Activated CD8-positive, alpha-beta T cell treated with anti-CD3 and anti-CD28 coated beads, Interleukin-2, amount 10 ng/mL, durations not matched to agents 7 days and 5 days (primary cell): ENCODE measurements at places on chromosomes 13 and 19. TPM values are rescaled to one million over a fixed set of nuclear protein-coding genes. Genes with fewer than 3 reads are reported as not detected.
A peak's percentile ranks its signal among the peaks of the same experiment; 100 is the strongest.

Gene MAST1
- 1.3 TPM for total RNA-seq

DNA sequence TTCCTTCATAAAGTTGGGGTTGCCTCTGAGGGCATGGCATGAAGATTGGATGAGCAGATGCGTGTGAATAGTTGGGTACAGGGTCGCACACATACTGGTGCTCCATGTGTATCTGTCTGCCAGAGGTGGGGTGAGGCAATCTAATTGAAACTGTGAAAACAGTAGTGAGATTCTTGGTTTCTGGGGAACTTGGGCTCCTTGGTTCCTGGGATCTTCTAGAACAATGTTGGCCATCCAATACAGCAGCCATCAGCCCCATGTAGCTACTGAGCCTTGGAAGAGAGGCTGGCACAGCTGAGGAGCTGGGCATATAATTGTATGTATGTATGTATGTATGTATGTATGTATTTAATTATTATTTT, 616 bp downstream of the FCHO1 start:
- peak overlapping the region; percentile 94 for H3K4me3 ChIP-seq
- DNase-seq, result no peak
- H3K27ac ChIP-seq, result peak overlapping the region; percentile 96
- peaks cover 36% of the 10 kb centered on the region for H3K36me3 ChIP-seq
- no peaks in the 10 kb centered on the region for H3K27me3 ChIP-seq

DNA sequence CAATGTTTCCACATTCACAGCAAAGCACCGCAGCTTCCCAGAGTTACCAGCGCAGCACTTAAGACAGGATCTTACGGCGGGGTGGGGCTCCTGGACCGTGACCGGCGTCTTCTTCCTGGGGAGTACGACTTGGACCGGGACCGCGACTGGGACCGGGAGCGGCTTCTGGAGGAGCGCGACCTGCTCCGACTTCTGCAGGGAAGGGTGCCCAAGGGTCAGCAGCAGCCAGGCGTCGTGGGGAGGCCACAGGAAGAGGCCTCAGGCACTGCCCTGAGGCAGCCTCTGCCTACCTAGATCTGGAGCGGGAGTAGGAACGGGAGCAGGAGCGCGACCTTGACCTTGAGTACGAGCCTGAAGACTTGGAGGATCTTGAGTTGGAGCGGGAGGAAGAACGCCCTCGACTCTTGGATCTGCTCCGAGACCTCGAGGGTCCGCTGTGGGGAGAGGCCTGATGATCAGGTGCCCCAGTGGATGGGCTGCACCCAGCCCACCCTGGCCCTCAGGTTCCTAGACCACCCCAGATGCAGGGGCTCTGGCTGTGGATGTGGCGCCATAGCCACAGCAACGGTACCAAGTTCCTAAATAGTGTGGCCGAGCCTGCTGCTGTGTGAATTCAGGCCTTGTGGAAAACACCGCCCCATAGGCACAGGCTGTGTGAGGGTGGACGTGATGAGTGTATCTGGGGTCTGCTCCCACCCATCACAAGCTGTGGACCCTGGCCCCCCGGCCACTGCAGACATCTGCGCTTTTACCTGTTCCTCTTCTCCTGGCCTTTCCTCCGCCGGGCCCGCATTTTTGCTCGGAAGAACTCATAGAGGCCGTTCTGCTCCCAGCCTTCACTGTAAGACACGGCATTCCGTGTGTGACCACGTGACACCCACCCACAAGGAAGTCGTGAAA, 21.9 kb downstream of the CHERP start:
- no peak overlapping the region for H3K4me3 ChIP-seq
- H3K27ac ChIP-seq, result no peak overlapping the region
- H3K4me1 ChIP-seq, result peaks cover 5% of the 10 kb centered on the region
- H3K36me3 ChIP-seq, result peaks cover 63% of the 10 kb centered on the region
- H3K27me3 ChIP-seq, result no peaks in the 10 kb centered on the region

DNA sequence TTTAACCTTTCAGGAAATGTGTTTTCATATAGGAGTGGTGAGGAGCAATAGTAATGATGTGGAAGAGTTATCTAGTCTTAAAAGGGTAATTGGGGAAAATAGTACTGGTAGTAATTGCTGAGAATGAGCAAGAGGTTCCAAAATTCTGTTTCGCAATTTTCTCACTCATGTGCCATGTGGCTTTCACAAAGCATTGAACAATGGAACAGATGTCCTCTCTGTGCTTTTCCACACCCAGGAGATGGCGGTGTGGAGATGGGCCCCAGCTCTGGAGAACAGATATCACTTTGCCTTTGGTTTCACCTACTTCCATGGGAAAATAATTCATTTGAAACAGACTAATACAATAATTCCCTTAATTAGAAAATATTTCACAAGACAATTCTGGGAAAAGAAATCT, 170.0 kb upstream of the SLC10A2 start:
- no peaks in the 10 kb centered on the region for H3K4me1 ChIP-seq
- H3K36me3 ChIP-seq, result no peaks in the 10 kb centered on the region
- no peaks in the 10 kb centered on the region for H3K27me3 ChIP-seq

DNA sequence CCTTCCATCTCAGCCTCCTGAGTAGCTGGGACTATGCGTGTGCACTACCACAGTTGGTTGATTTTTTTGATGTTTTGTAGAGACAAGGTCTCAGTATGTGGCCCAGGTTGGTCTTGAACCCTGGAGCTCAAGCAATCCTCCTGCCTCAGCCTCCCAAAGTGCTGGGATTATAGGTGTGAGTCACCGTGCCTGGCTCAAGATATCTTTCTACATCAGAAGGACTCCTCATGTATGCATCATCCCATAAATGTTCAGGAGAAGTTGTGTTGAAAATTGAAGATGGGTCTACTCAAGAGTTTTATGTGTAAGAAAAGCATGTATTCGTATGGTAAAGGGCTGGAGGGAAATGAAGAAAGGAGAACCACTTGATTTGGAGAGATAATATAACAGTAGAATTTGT, 71.8 kb upstream of the STK24 start:
- no peak overlapping the region for H3K4me3 ChIP-seq
- peaks cover 2% of the 10 kb centered on the region for H3K4me1 ChIP-seq
- H3K36me3 ChIP-seq, result no peaks in the 10 kb centered on the region
- no peak for DNase-seq
- no peak overlapping the region for H3K27ac ChIP-seq
- H3K27me3 ChIP-seq, result peaks cover 15% of the 10 kb centered on the region

DNA sequence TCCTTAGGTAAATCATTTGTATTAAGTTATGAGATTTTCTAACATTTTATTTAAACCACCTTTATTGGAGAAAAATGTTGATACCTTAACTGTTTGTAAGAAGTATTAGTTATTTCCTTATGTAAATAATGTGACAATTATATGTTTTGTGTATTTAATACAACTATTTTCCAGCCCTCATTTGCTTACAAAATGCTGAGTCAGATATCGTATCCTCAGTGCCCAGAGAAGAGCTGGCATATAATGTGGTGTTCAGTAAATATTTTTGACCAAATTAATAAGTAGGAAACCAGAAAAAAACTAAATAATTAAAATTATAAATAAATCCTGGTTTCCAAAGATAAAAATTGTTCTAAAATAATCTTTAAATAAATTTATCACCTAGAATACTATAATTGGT, 140.2 kb upstream of the PCDH17 start:
- H3K36me3 ChIP-seq, result no peaks in the 10 kb centered on the region
- no peak for DNase-seq
- no peak overlapping the region for H3K27ac ChIP-seq
- no peaks in the 10 kb centered on the region for H3K4me1 ChIP-seq

DNA sequence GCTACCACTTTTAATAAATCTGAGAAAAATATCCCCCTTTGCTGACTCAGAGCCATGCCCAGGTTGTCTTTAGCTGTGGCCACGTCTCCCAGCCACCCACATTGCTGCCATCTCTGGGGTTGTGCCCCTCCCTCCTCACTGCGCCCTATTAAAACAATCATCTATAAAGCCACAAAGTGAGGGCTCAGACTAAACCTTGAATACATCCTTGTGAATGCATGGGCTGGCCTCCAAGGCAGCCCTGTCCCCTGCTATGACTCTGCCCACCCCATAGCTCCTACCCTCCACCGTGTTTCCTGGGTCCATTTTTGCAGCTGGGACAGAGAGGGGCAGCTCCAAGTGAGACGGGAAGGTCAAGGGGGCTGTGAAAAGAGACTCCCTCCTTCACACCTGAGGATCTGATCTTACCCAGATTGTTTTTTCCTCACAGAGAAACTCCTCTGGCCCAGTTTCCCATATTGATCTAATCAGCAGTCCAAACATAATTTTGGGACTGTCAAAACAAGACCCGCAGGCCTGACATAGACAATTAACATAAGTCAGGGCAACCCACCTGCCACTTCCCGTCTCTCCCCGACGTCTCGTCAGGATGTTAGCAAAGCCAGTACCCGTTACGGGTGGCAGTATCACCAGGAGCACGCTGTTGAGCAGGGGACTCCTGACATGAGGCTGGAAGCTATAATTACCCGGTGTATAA, 199.0 kb downstream of the KATNAL1 start:
- peaks cover 22% of the 10 kb centered on the region for H3K27me3 ChIP-seq
- H3K4me3 ChIP-seq, result no peak overlapping the region
- H3K27ac ChIP-seq, result no peak overlapping the region

GRCh38 chr19:14375582-14376291, 5.5 kb upstream of the ADGRE5 start:
- H3K27ac ChIP-seq, result peak overlapping the region; percentile 98
- no peaks in the 10 kb centered on the region for H3K27me3 ChIP-seq
- H3K36me3 ChIP-seq, result peaks cover 2% of the 10 kb centered on the region
- no peak for DNase-seq
- H3K4me3 ChIP-seq, result peak overlapping the region; percentile 69
- H3K4me1 ChIP-seq, result peaks cover 72% of the 10 kb centered on the region

DNA sequence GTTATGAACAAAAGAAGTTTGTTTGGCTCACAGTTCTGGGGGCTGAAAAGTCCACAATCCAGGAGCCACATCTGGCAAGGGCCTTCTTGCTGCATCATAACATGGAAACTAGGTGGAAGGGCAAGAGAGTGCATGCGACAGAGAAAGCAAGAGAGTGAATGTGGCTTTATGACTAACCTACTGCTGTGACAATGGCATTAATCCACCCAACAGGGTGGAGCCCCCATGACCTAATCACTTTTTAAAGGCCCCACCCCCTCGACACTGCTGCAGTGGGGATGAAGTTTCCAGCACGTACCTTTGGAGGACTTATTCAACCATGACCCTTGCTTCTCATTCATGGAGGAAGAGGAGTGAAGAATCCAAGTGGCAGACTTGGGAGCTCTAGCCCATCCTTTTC, 30.0 kb upstream of the RFXAP start:
- H3K27me3 ChIP-seq, result peaks cover 6% of the 10 kb centered on the region
- peaks cover 1% of the 10 kb centered on the region for H3K4me1 ChIP-seq
- H3K4me3 ChIP-seq, result no peak overlapping the region

- H3K36me3 ChIP-seq, result peaks cover 76% of the 10 kb centered on the region
- H3K4me1 ChIP-seq, result no peaks in the 10 kb centered on the region
- no peak overlapping the region for H3K4me3 ChIP-seq
- no peaks in the 10 kb centered on the region for H3K27me3 ChIP-seq
These were observed 40.4 kb upstream of the ZNF254 start for GRCh38 chr19:24046550-24046949.
